ENCODE measurements at places on chromosomes 16 and 17. TPM values are rescaled to one million over a fixed set of nuclear protein-coding genes. Genes with fewer than 3 reads are reported as not detected.

DNA sequence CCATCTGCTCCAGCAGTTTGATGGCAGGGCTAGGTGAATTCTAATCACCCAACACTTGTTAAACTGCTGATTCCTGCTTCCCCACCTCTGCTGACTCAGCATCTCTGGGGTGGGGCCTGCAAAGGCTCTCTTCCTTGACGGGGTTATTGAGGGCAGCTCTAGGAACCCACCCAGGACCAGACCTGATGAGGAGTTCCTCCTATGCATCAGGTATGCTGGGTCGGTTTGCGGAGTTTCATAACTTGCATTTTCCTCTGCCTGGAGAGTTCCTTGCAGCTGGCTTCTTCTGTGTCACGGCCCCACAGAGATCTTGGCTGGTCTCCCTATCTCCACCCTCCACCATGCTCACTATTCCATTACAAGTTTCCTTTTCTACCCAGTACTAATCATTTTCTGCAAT, 93.4 kb upstream of the CCL2 start:
- peaks cover 73% of the 10 kb centered on the region for H3K27me3 ChIP-seq
- no peak overlapping the region for H3K4me3 ChIP-seq
- DNase-seq = no peak
- H3K4me1 ChIP-seq = peaks cover 5% of the 10 kb centered on the region
- no peak overlapping the region for H3K27ac ChIP-seq
- H3K36me3 ChIP-seq = no peaks in the 10 kb centered on the region

GRCh38 chr16:73161977-73162376, 114.0 kb upstream of the ZFHX3 start:
- no peaks in the 10 kb centered on the region for H3K36me3 ChIP-seq
- no peak overlapping the region for H3K27ac ChIP-seq
- DNase-seq = no peak
- no peaks in the 10 kb centered on the region for H3K27me3 ChIP-seq

- DNase-seq = no peak
- no peak overlapping the region for H3K27ac ChIP-seq
- no peaks in the 10 kb centered on the region for H3K4me1 ChIP-seq
- no peaks in the 10 kb centered on the region for H3K27me3 ChIP-seq
- no peaks in the 10 kb centered on the region for H3K36me3 ChIP-seq
Measured at GRCh38 chr17:58679263-58680037, 12.4 kb downstream of the TEX14 start.

DNA sequence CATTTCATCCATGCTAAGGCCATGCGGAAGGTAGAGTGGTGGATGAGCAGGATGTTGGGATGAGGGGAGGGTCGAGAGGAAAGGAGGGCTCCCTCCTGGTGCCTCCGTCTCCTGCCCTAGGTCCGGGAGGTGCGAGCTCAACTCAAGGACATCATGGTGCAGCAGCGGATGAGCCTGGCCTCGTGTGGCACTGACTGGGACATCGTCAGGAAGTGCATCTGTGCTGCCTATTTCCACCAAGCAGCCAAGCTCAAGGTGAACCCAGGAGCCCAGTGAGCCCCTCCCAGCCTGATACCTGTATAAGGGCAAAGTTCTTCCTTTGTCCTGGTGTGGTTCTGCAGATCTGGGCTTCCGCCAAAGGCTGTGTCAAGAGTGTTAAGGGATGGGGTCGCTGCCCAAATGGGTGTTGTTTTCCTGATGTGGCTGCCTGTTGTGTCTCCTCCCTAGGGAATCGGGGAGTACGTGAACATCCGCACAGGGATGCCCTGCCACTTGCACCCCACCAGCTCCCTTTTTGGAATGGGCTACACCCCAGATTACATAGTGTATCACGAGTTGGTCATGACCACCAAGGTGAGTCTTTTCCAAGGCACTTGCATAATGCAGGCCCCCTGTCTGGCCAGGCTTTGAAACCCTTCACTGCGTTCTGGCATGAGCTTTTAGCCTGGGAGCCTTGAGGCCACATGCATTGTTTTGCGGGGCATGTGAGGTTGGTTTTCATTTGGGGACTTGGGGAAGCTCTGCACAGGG, 14.9 kb downstream of the DHX38 start:
- H3K4me3 ChIP-seq = no peak overlapping the region
- no peak overlapping the region for H3K27ac ChIP-seq
- no peaks in the 10 kb centered on the region for H3K27me3 ChIP-seq
- H3K4me1 ChIP-seq = no peaks in the 10 kb centered on the region

GRCh38 chr17:55735731-55736405, 13.2 kb upstream of the TMEM100 start:
- peaks cover 39% of the 10 kb centered on the region for H3K4me1 ChIP-seq
- DNase-seq = peak; percentile 69
- H3K27ac ChIP-seq = no peak overlapping the region
- H3K4me3 ChIP-seq = no peak overlapping the region

- no peak overlapping the region for H3K27ac ChIP-seq
- DNase-seq = no peak
- no peaks in the 10 kb centered on the region for H3K36me3 ChIP-seq
- H3K4me1 ChIP-seq = no peaks in the 10 kb centered on the region
- H3K27me3 ChIP-seq = no peaks in the 10 kb centered on the region
- no peak overlapping the region for H3K4me3 ChIP-seq
Measured at GRCh38 chr16:47486856-47487255, 25.7 kb downstream of the PHKB start.

Gene CRISPLD2
- 27.3 TPM for polyA plus RNA-seq

GRCh38 chr16:79764415-79765110, 164.0 kb upstream of the MAF start:
- DNase-seq = no peak
- H3K4me1 ChIP-seq = peaks cover 23% of the 10 kb centered on the region
- no peak overlapping the region for H3K27ac ChIP-seq
- H3K36me3 ChIP-seq = no peaks in the 10 kb centered on the region

GRCh38 chr16:79598348-79599181, 2.0 kb downstream of the MAF start:
- DNase-seq = peak; percentile 83
- peaks cover 27% of the 10 kb centered on the region for H3K4me1 ChIP-seq
- H3K27ac ChIP-seq = peak overlapping the region; percentile 71
- no peaks in the 10 kb centered on the region for H3K36me3 ChIP-seq

- no peak overlapping the region for H3K4me3 ChIP-seq
- H3K4me1 ChIP-seq = peaks cover 20% of the 10 kb centered on the region
- no peaks in the 10 kb centered on the region for H3K27me3 ChIP-seq
- no peaks in the 10 kb centered on the region for H3K36me3 ChIP-seq
Measured at GRCh38 chr16:64983963-64984362, 137.9 kb downstream of the CDH11 start.

- H3K36me3 ChIP-seq = no peaks in the 10 kb centered on the region
- DNase-seq = no peak
- H3K27ac ChIP-seq = no peak overlapping the region
- H3K4me1 ChIP-seq = peaks cover 13% of the 10 kb centered on the region
Measured at GRCh38 chr16:59385959-59386358, 651.8 kb upstream of the GOT2 start.

Gene GRIN2A
- polyA plus RNA-seq = under 0.01 TPM

DNA sequence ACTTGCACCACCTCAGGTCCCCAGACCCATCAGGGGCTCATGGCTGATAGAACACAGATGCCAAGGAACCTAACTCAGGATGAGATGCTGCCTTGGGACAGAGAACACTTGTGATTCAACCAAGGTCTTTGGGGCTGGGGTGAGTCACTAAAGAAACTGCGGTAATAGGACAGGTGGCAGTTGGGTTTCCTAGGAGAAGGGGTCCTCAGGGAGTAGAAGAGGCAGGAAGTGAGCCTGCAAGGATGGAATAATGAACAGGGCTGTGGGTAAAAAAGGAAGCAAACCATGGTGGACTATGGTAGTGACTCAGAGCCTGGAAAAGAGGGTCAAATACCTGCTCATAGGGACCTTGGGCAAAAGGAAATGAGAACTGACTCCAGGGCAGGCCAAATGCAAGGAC, 6.5 kb upstream of the PNPO start:
- H3K36me3 ChIP-seq = peaks cover 12% of the 10 kb centered on the region
- no peaks in the 10 kb centered on the region for H3K4me1 ChIP-seq
- no peak overlapping the region for H3K27ac ChIP-seq
- H3K27me3 ChIP-seq = no peaks in the 10 kb centered on the region
- no peak for DNase-seq

All from sigmoid colon (tissue), 7 donors.